ENCODE measurements at places on chromosomes 4 and X. TPM values are rescaled to one million over a fixed set of nuclear protein-coding genes. Genes with fewer than 3 reads are reported as not detected.

RRAGB gene
- total RNA-seq: 10.4 TPM

CLIC2 gene
- 0.30 TPM for total RNA-seq

ACSL4 gene
- total RNA-seq: 108 TPM

IL3RA gene
- 10.4 TPM for total RNA-seq

KLHL4 gene
- 27.0 TPM for total RNA-seq

CXCL3 gene
- total RNA-seq: 0.61 TPM

AKAP14 gene
- not detected for total RNA-seq

TBX22 gene
- not detected for total RNA-seq

NAAA gene
- total RNA-seq: 23.7 TPM

FAM241A gene
- total RNA-seq: 5.5 TPM

P2RY10 gene
- not detected for total RNA-seq

HOPX gene
- total RNA-seq: 32.8 TPM

SATL1 gene
- total RNA-seq: not detected

BST1 gene
- 6.5 TPM for total RNA-seq

TLR10 gene
- not detected for total RNA-seq

FGG gene
- total RNA-seq: not detected

CFAP99 gene
- total RNA-seq: not detected

RHOH gene
- total RNA-seq: not detected

FRMD7 gene
- total RNA-seq: not detected

PPP2R2C gene
- total RNA-seq: not detected

IGSF1 gene
- total RNA-seq: not detected

REELD1 gene
- not detected for total RNA-seq

CENPVL1 gene
- not detected for total RNA-seq

ALG13 gene
- total RNA-seq: 37.4 TPM

POF1B gene
- total RNA-seq: not detected

CYBB gene
- total RNA-seq: not detected

ELF4 gene
- 9.4 TPM for total RNA-seq

USP11 gene
- total RNA-seq: 24.0 TPM

SLC39A8 gene
- total RNA-seq: 6.5 TPM

PASD1 gene
- total RNA-seq: not detected

OTUD5 gene
- total RNA-seq: 25.7 TPM

BEX2 gene
- total RNA-seq: 1.5 TPM

WNK3 gene
- total RNA-seq: 0.97 TPM

COL4A6 gene
- total RNA-seq: 0.97 TPM

FAM184B gene
- not detected for total RNA-seq

SPIN3 gene
- 6.4 TPM for total RNA-seq

LIN54 gene
- total RNA-seq: 8.8 TPM

ARSJ gene
- total RNA-seq: 68.2 TPM

ABLIM2 gene
- under 0.01 TPM for total RNA-seq

CRMP1 gene
- not detected for total RNA-seq

MAGEA4 gene
- not detected for total RNA-seq

FHIP1A gene
- under 0.01 TPM for total RNA-seq

Data from epithelial cell of umbilical artery (primary cell).